ENCODE measurements at places on chromosomes 11 and 22. TPM values are rescaled to one million over a fixed set of nuclear protein-coding genes. Genes with fewer than 3 reads are reported as not detected.

The FAM181B gene
- total RNA-seq = not detected

The KLHDC7B gene
- total RNA-seq = 5.3 TPM

The RASGRP2 gene
- 276 TPM for total RNA-seq

The CRYBA4 gene
- not detected for total RNA-seq

The MS4A4A gene
- not detected for total RNA-seq

The DKK3 gene
- total RNA-seq = not detected

The MMP27 gene
- not detected for total RNA-seq

The C22orf31 gene
- not detected for total RNA-seq

The SMIM35 gene
- 3.9 TPM for total RNA-seq

The WBP2NL gene
- total RNA-seq = 2.0 TPM

The SSTR3 gene
- 0.64 TPM for total RNA-seq

The SCUBE2 gene
- total RNA-seq = 0.23 TPM

The MYO18B gene
- total RNA-seq = 1.3 TPM

The OR2D2 gene
- not detected for total RNA-seq
